Osteoblast (primary cell): ENCODE measurements at places on chromosomes 7 and 10. TPM values are rescaled to one million over a fixed set of nuclear protein-coding genes. Genes with fewer than 3 reads are reported as not detected.

DNA sequence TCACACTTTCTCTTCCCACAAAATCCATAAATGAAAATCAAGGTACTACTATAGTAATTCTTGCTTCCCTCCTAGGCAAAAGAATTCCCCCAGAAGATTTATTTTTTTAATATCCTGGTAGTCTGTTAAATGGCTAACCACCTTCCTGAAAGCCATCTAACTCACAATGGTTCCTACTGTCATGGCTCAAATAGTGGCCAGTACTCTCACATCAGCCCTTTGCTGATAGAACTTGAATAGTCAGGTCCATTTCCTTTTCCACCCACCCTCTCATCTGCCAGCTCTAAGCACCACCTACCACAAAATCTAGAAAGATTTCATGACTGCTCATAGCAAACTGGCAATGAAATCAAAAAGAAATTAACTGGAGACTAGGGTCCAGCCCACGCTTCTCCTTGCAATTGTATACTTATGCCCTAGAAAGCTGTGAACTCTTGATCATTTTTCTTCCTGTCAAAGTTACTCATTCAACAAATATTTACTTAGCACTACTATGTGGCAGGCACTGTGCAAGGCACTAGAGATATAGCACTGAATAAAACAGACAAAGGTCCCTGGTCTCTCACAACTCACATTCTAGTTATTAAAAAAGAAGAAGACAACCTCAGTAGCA, 60.4 kb downstream of the ARMH3 start:
- DNase-seq: peak; percentile 49

GRCh38 chr10:131396121-131397050, 84.9 kb upstream of the TCERG1L start:
- peak; percentile 22 for DNase-seq

Gene ASB10
- total RNA-seq: not detected in 2 replicates

Gene OPN1SW
- not detected in 2 replicates for total RNA-seq

GRCh38 chr7:41730161-41730560, 27.3 kb upstream of the INHBA start:
- DNase-seq: no peak

Gene ACTL6B
- total RNA-seq: not detected in 2 replicates

DNA sequence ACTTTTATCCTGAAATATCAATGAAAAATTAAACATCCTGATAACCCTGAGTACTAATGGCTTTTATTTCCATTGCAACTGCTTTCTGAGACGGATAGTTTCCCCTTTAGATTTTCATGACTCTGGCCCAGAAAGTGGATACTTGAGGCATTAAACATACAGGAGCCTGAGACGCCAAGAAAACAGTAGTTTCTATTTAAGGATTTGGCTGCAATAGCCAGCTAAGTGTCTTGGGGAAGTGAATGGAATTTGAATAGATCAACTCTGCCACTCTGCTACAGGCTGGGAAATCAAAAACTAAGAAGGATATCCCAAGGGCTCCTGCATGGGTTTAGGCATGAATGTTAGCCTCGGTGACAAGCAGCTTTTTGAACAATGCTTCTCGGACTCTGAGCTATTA, 24.7 kb upstream of the GPAM start:
- no peak for DNase-seq

DNA sequence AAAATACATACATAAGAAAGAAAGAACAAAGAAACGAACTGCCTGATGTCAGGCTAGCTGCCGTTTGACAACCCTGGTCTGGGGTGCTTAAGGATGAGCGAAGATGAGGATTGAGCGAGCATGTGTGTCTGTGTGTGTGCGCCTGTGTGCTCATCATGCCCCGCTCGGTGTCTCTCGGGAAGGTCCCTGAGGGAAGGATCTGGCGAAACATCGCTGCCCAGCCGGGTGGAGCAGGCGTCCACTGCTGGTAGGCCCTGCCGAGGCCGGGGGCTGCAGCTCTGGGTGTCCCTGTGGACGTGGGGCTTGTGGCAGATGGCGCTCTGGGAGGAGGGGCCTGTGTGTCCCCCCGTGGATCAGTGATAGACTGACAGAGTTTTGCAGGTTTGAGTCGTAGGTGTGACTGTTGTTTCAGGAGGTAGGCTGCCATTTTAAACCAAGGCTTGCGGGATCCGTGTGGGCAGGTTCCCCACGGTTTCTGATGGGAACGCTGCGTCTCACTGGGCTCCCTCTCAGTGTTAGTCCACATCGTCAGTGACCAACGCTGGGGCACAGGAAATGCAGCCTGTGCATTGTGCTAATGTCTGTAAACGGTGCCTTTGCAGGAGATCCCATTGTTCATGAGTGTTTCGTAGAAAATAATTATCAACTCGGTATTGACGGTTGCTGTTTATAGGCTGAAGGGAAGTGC, 5.9 kb upstream of the SUN1 start:
- DNase-seq: peak; percentile 27

DNA sequence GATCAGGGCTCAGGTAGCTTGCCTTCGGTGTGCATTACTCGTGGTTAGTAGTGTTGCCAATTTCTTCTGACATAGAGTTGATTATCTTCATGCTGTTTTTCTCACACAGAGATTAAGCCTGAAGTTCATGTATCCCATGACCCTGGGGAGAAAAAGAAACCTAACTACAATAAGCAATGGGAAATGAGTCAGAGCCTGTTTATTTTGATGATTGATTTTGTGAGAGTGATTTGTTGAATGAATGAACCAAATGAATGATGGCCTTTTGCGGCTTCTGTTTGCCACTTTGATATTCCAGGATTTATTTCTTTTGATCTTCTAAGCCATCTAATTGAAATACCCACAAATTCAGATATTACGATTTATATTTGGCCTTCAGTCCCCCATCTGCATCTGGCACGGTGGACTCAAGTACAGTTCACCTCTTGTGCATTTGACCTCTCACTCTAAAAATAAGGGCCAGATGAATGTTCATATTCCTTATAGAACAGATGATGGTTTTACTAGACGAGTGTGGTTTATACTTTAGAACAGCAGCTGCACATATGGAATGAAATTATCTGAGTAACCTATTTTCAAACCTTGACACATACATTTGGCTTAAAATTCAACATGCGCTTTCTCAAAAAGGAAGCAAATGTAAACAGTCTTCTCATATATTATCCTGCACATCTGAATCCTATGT, 110.7 kb downstream of the PLCE1 start:
- no peak for DNase-seq

GRCh38 chr10:15370212-15370855, 755 bp downstream of the FAM171A1 start:
- peak; percentile 96 for DNase-seq

Gene KDM7A
- 12.4 and 13.4 TPM in 2 replicates for total RNA-seq

Gene NUTM2D
- total RNA-seq: 1.5 and 1.8 TPM in 2 replicates

Gene GPR37
- under 0.01 and 0.29 TPM in 2 replicates for total RNA-seq

GRCh38 chr7:67496589-67496988, 500.0 kb downstream of the TYW1 start:
- no peak for DNase-seq

DNA sequence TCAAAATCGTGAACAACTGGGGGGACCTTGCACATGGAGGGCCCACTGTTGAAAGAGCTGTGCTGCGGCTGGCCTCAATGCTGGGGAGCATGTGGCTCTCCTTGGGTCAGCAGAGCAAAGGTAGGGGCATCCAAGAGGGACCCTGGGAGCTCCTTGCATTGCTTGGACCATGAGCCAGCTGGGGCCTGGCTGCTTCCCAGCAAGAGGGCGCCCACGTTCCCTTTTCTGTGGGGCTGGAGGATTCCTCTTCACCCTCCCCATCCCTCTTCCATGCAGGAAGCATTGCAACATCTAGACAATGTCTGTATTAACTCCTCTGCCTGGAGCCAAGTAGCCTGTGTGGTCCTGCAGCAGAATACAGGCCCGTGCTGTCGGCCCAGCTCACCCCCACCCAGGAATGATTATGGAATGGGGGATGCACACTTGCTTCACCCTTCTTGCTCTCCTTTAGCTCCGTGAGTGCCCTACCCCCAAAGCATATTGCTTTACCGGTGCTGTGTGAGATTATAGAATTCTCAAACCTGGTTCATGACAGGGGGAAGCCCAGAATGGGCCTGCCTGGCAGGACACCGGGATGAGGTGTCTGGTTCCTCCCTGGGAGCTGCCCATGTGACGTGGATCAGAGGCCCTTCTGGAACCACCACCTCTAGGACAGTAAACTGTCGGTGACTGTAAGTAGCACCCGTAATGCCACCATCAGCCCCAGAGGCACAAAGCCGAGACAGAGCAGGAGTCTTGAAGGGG, 61.9 kb downstream of the SYPL1 start:
- DNase-seq: no peak

DNA sequence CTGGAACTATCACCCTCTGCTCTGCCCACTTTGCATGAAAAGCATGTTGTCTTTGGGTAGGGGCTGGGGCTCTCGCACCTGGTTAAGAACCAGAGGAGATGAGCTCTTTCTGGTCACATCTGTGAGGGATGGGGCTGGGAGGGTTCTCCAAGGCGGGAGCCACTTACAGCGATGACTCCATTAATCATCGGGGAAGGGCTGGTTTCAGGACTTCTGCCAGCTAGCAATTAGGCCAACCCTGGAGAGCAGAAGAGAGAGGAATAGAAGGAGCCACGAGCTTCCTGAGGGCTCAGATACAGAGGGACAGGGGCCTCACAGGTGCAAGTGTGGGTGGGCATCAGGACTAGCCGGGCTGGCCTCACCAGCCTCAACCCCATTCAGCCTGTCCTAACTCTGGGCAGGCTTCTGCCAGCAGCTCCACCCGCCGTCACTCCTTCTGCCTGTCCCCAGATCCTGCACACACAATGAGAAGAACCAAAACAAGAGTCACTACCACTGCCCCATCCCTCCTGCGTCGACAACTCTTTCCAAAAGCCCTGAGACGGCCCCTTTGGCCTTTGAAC, 8.4 kb downstream of the AQP1 start:
- DNase-seq: peak; percentile 84

GRCh38 chr7:119175911-119176627, 951.6 kb downstream of the ANKRD7 start:
- no peak for DNase-seq

DNA sequence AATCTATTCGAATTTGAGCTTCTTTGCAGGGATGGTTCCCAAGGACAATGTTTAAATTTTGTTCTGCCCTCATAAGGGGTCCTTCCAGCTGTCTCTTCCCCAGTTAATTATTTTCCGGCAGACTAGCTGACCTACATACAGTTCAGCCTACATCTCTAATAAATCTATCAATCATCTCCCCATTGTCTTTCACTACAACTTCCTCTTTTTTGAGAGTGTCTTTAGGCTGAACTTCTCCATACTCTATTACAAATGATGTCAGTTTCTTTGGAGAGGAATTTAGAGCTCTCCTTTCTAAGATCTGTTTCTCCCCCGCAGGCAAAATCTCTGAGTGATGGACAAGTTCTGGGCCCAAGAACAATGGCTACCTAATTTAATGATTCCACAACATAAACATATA, 122.2 kb downstream of the PCLO start:
- no peak for DNase-seq

Gene ADGRA1
- not detected in 2 replicates for total RNA-seq

Gene AGBL3
- 2.2 and 2.7 TPM in 2 replicates for total RNA-seq

Gene AGR3
- total RNA-seq: not detected in 2 replicates

- DNase-seq: no peak
Measured at GRCh38 chr7:157564517-157565177, 227.8 kb downstream of the DNAJB6 start.

DNA sequence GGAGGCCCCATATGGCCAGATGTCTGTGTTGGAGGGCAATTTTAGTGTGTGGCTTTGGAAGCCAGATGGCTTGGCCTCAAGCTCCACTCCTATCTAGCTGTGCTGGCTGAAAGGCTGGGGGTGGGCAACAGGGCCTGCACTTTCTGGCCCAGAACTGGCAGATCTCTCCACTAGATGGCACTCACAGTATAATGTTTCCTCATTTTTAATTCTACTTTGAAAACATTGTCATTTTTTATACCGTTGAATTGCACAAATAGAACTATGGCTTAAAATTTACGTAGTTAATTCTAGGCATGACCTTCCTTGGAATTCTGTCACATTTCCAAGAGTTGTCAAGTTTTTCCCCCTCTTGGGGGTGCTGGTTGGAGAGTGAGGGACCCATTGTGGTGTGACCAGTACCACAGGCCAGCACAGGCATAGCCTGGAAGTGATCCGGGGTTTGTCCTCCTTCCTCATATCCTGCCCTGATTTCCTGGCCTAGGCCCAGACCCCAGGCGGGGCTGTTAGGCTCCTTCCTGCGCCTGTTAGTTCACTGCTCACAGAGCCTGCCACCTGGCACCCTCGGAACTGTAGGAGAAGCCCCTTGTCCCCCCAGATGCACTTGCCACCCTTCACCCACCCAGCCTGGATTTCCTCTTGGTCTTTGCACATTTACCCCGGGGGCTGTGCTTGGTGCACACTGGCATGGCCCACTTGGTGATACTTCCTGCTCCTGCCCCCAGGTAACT, 52.8 kb downstream of the ARHGAP22 start:
- DNase-seq: peak; percentile 95

DNA sequence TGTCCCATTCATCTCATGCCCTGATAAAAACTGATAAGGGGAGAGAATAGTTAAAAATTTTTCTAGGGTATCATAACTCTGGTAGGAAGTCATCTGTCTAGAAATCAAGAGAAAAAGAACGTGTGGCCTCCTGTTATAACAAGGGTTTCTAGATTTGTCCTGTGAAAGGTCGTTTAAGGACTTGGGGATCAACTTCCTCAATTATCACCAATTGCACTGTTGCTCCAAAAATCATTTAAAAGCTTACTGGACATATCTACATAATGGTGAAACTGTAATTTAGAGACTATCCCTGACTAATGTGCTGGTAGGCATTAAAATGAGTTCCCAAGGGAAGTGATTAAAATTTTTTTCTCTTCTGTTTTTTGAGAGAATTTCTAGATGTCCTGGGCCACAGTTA, 58.2 kb downstream of the GPR141 start:
- no peak for DNase-seq

DNA sequence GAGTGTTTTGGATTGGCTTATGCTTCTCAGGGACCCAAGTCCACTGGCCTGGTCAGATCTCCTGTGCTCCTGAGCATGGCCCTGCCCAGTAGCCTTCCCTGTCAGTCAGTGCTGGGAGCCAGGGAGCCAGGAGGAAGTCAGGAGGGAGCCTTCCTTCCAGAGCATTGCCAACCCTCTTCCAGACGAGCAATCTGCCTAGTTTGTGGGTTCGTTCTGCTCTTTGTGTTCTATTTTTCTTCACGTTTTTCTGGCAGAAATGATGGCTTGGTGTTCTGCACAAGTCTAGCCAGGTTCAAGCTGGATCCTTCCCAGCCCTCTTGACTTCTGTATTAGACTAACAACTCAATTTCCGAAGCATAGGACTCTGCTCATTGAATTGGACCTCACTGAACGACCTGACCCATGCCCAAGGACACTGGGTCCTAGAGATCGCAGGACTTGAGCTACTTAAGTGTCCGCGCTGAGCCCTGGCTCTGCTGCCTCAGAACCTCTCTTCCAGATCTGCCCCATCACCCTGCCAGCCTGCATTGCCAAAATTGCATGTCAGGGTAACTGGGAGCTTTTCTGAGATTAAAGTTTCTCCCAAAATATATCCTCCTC, 76.2 kb upstream of the MPP7 start:
- no peak for DNase-seq

DNA sequence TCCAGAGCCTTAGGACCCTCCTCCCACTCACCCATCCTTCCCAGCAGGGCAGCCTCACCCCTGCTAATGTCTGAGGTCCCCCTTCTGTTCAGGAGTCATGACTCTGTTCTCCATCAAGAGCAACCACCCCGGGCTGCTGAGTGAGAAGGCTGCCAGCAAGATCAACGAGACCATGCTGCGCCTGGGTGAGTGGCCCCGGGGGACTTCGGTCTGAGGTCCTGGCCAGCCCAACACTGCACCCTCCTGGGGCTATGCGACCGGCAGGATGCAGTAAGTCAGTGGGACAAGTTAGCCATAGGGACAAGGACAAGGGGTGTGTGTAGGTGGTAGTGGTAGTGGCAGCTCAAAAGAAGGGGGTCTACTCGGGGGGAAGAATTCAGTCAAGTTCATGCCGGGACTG, 16.2 kb upstream of the AHCYL2 start:
- no peak for DNase-seq

Gene FASTK
- 87.6 and 95.2 TPM in 2 replicates for total RNA-seq
